ENCODE measurements at places on chromosomes 13 and 19.
A peak's percentile ranks its signal among the peaks of the same experiment; 100 is the strongest.

DNA sequence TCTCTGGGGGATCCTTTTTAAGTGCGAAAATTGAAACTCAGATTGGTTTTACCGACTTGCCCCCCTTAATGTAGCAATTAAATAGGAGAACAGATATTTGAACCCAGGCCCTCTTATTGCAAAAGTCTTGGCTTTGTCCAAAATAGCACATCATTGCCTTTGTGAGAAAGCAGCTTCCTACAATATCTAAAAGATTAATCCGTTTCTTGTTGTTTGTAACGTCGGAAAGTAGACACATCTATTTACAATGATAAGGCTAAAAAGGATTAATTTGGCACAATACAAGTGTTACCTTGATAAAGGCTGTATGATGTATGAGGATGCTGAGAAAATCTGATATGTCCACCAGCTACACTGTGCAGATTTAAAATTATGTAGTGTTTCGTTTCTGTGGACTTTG lies 108.7 kb upstream of the SLC10A2 start:
- no peak for DNase-seq

- DNase-seq: no peak
Observed at GRCh38 chr13:109728791-109729731, 57.3 kb downstream of the IRS2 start.

GRCh38 chr13:109156181-109156935 lies 526.9 kb downstream of the MYO16 start:
- peak; percentile 91 for DNase-seq

GRCh38 chr13:58946274-58946673 lies 1217.5 kb downstream of the DIAPH3 start:
- DNase-seq: no peak

DNA sequence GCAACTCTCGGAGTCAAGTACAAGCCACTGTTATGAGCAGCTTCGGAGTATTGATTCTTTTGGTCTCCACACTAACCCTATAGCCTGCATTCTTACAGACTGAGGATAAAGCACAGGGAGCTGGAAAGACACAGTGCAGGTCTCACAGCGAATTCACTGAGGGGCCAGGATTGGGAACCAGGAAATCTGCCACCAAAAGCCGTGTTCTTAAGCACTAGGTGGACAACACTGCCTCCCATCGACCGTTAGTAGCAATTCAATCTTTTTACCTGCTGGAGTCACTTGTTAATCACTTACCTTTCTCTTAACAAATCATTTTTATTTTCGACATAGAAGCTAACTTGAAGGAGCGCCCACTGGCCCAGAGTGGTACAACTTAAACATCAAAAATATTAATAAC lies 6.3 kb downstream of the PMIS2 start:
- DNase-seq: peak; percentile 26

GRCh38 chr19:9785367-9786331 lies 17.1 kb upstream of the ZNF846 start:
- peak; percentile 91 for DNase-seq

GRCh38 chr13:45732916-45733315 lies 30.8 kb downstream of the CBY2 start:
- DNase-seq: no peak

- no peak for DNase-seq
Observed at GRCh38 chr13:109665240-109665639, 121.1 kb downstream of the IRS2 start.

- DNase-seq: no peak
Observed at GRCh38 chr13:89738072-89738471, 1609.4 kb upstream of the MIR17HG start.

DNA sequence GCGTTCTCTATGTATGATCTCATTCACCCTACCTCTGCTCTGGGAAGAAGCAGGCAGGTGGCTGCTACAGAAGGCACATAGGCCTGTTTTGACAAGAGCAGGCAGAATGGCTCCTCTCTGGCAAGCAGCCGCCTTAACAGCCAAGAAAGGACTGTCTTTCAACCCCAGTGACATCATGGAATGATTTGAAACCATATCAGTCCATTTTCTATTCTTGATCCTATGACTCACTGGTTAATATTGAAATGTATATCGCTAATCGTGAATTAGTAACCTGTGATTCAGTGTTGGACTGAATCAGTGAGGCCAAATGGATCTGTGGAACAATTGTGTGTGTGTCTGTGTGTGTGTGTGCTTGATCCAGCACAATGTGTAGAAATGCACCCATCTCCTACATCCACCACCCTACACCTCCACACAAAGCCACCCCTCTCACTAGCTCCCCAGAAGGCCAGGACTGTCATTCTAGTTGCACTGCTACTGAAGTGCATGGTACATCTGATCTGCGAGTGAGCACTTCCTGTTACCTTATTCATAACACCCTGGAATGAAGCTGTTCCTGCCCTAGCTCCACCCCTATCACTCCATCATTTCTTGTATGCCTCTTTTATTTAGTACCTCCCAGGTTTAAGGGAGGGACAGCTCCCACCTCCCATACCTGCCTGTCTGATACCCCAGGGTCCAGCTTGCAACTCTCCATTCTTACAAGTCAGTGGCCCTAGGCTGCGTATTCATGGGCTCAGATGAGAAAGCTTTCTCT lies 460.0 kb downstream of the FOXO1 start:
- no peak for DNase-seq

- no peak for DNase-seq
Observed at GRCh38 chr19:38194061-38194701, 29.8 kb downstream of the DPF1 start.

- peak; percentile 3 for DNase-seq
Observed at GRCh38 chr13:65727070-65727469, 1503.1 kb downstream of the PCDH9 start.

- DNase-seq: peak; percentile 53
Observed at GRCh38 chr13:39397896-39398265, 205.1 kb downstream of the LHFPL6 start.

DNA sequence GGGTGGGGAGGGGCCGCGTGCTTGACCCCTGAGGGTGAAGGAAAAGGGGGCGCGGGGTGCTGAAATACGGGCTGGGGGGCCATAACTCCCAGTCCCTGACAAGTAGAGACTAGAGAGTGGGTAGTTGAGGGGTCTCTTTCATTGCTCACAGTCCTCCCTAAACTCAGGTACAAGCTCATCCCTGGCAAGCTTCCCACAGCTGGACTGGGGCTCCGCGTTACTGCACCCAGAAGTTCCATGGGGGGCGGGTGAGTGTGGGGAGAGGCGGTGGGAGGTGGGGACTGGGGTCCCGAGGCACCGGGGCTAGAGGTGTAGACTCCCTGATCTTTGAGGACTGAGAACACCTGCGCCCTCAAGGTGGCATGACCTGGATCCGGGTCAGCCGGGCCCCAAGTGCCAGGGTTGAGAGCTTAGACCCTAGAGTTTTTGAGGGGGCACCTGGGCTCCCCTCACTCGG lies 1.3 kb downstream of the ETV2 start:
- DNase-seq: no peak

GRCh38 chr13:37144661-37145060 lies 39.2 kb upstream of the CSNK1A1L start:
- peak; percentile 31 for DNase-seq

DNA sequence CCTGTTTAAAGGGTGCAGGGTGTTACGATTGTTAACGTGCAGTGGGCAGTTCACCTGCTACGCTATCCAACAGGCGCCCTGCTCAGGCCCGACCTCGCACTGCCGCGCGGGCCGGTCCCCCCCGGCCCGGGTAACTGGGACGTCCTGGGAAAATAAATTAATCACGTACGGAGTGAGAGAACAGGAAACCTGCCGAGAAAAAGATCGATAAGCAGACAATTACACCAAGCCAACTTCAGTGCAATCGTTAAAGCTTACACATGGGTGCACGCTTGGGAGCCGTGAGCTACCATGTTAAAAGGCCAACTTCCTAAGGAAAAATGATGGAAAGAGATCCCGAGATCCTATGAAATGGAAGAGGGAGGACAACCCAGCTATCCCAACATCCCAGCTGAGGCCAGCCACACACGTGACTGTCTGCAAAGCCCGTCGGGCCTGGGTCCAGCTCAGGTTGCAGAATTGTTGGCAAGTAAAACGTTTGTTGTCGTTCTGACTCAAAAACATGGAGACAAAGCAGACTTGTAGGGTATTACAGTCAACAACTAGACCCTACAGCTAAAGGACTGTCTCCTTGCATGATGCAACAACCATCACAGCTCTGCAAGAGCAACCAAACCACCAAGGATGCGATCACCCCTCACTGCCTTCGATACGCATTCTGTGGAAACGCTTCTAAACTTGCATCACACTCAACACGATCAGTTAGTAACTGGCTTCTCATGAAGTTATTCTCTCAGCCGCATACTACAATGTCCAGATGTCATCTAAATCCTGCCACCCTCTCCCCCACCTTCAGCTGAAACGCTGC lies 741 bp upstream of the TUBGCP3 start:
- DNase-seq: no peak

- no peak for DNase-seq
Observed at GRCh38 chr19:35155441-35155840, 906 bp downstream of the FXYD5 start.

GRCh38 chr13:30829145-30829832 lies 76.8 kb upstream of the MEDAG start:
- DNase-seq: peak; percentile 64

DNA sequence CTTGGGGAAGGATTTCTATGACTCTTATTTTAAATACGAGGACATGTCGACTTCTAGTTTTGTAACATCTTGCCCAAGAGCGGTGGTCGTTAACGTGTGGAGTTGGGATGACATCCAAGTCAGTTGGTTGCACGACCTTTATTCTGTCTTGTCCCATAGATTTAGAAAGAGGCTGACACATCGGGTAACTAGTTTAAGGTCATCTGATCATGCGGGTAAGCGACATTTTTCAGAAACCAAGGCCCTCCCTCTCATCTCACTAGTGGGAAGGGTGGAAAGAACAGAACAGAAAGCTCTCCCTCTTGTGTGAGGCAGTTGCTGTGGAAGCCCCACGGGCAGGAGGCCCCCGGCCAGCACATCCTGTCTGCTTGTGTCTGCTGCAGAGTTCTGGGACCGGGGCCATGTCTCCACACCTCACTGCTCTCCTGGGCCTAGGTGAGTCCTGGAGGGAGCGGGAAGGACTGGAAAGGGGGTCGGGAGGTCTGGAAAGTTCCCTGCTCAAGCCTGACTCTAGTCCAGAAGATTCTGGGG lies at the start of gene LAIR2:
LAIR2 (plus strand) TSS at position 314 of the 531 bp plus-strand sequence; CDS start at position 402, 88 bp downstream.
- no peak for DNase-seq

- DNase-seq: no peak
Observed at GRCh38 chr13:40697711-40698110, 31.3 kb upstream of the FOXO1 start.

- DNase-seq: no peak
Observed at GRCh38 chr19:5334824-5335500, 5.7 kb downstream of the PTPRS start.

- DNase-seq: peak; percentile 83
Observed at GRCh38 chr13:97978651-97979050, 25.2 kb downstream of the IPO5 start.

GRCh38 chr13:36778083-36778671 lies 40.8 kb upstream of the RFXAP start:
- peak; percentile 65 for DNase-seq

DNA sequence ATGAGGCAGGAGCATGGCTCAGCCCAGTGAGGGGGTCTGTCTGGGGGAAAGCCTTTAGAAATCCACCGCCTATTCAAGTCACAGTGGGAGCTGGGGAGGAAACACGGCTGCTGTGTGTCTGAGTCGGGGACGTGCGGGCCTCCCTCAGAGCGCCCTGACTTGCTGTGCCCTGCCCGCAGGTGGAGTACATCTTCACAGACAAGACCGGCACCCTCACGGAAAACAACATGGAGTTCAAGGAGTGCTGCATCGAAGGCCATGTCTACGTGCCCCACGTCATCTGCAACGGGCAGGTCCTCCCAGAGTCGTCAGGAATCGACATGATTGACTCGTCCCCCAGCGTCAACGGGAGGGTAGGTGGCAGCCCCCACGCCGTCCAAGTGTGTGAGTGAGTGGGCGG lies 137.8 kb upstream of the MCF2L start:
- DNase-seq: no peak

- peak; percentile 62 for DNase-seq
Observed at GRCh38 chr13:43558939-43559338, 227.8 kb downstream of the ENOX1 start.

DNA sequence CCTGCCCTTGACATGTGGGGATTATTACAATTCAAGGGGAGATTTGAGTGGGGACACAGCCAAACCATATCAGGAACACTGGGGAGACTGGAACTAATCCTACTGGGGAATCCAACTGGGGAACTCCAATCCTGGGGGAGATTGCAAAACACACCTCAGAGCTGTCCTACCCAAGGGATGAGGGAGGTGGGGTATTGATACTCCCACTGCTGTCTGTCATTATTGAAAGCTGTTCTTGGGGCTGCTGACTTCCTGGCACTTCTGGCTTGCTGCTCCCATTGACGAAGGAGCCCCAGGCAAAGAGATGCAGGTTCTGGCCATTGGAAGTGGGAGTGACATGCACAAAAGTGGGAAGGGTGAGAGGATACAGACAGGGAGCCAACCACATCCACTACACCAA lies 24.7 kb upstream of the POP4 start:
- no peak for DNase-seq

GRCh38 chr19:7986321-7987113 lies 18.9 kb downstream of the ELAVL1 start:
- peak; percentile 61 for DNase-seq

DNA sequence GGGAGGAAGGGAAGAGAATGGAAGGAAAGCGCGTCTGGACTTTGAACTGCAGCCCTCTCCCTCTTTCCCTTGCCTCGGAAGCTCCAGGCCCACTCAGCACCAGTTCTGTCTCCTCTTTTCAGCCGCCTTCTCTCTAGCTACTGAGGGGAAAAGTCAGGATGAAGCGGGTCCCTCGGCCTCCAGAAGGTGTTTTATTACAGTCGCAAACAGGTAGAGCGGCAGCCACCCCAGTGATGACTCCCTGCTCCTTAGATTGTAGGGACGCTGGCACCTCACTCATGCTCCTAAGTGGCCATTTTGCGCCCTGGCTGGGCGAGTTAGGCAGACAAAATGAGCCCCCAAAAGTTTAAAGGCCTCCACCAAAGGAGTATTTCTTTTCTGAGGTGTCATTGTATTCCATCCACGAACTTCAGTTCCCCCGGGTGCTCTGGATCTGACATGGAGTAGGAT lies 954 bp upstream of the STK24 start:
- no peak for DNase-seq

- DNase-seq: peak; percentile 97
Observed at GRCh38 chr19:16293118-16294091, 31.2 kb upstream of the KLF2 start.

DNA sequence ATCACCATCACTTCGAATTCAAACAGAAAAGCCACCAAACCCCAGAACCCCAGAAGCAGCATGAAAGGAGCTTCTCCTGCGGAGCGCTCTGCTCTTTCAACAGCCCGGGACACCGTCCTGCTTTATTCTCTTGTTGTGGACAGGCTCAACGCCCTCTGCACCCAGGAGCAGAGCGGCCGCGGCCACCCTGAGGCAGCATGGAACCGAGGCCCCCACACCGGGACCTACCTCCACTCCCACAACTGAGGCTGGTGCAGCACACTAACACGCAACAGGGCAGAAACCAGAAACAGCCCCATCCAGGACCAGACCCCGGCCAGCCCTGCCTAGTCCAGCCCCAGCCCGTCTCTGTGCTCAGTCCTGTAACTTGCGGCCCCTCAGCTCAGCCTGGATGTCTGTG lies 7.2 kb downstream of the AP3D1 start:
- DNase-seq: no peak
